ENCODE measurements at places on chromosomes 6 and 20.

GRCh38 chr6:89792881-89793280 is 26.7 kb downstream of the MDN1 start:
- DNase-seq, result no peak

DNA sequence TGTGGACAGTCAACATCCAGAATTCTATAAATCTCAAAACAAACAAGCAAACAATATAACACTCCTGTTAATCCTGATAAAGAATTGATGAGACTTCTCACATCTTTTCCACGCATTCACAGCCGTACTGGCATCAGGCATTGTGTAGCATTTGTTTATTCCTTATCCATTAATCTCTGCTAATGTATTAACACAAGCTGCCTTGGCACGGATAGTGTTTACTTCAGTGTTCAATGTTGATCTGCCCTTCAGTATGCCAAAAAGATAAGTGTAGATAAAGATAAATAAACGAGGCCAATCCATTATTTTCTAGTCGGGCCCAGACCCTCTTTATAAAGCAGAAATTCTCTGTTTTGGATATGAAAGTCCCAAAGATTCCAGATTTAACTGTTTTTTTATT is 16.1 kb downstream of the UFL1 start:
- DNase-seq, result no peak

GRCh38 chr6:96466147-96466863 is 55.3 kb upstream of the UFL1 start:
- no peak for DNase-seq

DNA sequence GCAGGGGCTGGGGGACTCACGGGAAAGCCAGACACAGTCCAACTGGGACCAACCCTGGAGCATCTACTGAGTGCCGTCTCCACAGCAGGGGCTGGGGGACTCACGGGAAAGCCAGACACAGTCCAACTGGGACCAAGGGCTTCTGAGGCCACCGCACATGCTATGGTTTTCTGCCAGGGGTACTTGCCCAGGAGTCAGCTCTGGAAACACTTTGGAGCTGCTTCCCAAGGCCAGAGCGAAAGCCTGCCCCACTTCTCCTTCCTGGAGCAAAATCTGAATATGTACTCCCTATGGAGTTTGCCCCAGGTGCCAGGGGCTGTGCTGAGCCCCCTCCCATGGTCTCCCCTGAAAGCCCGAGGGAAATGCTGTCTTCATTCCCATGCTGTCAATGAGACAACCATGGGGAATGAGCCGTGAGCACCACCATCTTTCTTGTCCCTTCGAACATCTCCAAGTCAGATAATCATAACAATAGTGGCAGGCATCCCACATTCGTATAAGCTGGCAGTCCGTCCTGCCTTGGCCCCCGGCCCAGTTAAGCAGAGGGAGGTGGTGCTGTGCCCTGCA is 18.5 kb downstream of the PCK1 start:
- DNase-seq, result no peak

GRCh38 chr6:151624900-151625536 is 131.2 kb downstream of the CCDC170 start:
- DNase-seq, result no peak

DNA sequence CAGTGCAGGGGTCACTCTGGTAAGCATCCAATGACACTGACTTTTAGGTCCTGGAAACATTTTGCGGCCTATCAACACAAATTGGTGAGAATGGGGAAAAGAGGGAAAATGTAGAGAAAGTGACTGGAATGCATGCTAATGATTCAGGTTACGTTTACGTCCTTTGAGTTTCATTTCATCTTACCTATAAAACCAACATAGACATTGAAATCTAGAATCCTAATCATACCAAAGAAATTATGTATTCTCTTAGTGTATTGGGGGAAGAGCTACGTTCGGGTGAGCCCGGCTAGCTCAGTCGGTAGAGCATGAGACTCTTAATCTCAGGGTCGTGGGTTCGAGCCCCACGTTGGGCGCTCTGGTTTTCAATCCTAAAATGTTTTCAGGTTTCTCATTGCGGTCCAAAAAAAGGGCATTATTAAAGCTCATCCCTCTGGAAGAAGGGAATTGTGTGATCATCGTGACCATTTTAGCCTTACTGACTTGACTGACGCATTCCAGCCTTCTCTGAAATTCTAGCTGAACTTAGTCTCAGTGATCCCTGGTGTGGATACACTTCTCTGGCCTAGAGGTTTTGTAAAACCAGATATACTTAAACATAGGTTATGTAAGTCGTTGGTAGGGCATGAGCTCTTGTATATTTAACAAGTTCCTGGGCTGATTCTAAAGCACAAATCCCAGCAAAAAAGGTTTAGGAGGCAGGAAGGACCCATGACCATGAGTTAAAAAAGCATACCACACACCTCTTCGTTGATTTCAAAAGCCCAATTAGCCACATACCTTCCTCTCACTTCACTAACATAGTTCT is 18.3 kb downstream of the HMGN4 start:
- DNase-seq, result no peak

DNA sequence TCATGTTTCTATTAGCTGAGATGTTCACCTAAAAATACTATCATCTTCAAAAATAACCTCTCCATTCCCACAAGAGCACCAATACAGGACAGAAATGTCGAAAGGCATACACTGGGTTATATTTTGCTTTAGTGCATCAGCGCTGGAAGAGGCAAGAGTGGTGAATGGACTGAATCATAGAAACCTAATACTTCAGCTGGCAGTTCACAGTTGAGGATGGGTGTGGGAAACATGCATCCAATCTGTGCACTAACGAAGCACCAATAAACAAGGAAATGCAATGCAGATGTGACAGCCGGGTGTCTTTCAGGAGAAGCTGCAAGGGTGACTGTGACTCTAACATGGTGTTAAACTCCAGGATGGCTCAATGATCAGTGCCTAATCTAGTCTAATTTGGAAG is 365.8 kb downstream of the ESR1 start:
- DNase-seq, result no peak

DNA sequence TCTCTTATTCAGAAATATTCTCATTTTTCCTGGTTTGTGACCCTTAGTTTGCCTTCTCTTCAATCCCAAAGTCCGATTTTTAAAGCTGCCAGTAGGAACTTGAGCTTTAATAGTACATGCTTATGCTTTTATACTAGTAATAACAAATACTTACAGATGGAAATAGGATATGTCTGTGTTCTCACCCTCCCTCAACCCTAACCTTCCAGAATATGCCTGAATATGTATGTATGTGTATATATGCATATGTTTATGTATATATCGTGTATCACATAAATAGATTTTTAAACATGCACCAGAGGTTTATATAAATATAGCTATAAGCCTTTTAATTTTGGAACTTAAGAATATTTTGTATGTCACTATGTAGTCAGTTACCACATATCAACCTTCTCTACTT is 38.8 kb downstream of the CDYL start:
- no peak for DNase-seq

DNA sequence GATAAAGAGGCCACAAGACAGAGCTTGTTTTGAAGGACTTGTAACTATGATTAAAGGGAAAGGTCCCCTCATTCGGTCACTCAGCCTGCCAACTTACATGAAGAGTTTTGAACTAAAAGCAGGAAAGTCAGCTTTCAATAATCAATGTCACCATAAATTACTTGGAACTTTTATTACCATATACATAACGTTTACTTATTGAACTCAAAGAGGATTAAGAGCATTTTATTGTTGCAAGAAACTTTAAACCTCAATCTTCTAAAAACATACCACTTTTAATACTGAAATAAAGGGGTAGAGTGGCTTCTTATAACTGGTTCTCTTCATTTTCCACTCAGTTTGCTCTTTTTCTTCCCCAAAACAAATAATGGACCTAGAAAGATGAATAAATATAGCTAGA is 65.1 kb downstream of the CNKSR3 start:
- no peak for DNase-seq

- DNase-seq, result no peak
Observed at GRCh38 chr20:56764671-56765070, 135.6 kb downstream of the TFAP2C start.

DNA sequence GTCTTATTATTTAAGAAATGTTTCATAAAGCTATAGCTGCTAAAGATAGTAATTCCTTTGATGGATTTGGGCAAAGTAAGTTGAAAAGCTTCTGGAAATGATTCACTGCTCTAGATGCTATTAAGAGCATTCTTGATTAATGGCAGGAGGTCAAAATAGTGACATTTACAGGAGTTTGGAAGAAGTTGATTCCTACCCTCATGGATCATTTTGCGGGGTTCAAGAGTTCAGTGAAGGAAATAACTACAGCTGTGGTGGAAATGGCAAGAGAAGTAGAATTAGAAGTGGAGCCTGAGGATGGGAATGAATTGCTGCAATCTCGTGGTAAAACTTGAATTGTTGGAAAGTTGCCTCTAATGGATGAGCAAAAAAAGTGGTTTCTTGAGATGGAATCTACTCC is 316.1 kb downstream of the UTRN start:
- DNase-seq, result no peak

- no peak for DNase-seq
Observed at GRCh38 chr6:32105433-32105832, 3.7 kb downstream of the TNXB start.

DNA sequence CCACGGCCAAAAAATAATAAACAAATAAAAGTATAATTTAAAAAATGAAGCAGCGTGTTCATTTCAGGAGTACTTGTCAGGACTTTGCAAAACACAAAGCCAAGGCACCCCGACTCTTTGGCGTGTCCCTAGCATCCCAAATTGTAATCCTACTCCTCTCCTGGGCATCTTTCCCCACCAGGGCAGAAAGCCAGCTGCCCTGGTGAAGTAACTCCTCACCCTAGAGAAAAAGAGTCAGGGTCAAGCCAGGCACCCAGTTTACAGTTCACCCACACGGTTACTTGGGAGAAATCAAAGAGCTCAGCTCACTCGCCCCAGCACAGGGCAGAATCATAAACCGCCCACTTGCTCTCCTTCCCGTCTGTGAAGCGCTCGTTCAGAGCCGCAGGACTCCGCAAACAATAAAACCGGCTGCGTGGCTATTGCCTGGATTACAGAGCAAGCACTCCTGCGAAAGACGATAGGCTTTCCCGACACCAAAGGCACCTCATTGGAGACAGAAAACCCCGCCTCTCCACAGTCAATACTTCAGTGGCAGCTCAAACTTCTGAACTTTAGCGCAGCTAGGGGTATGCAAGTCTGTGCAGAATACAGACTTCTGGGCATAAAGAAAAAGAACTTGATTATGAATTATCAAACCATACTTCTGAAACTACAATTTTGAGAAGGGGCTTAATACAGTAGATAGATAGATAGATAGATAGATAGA is 73.0 kb upstream of the NHSL1 start:
- peak; percentile 88 for DNase-seq

DNA sequence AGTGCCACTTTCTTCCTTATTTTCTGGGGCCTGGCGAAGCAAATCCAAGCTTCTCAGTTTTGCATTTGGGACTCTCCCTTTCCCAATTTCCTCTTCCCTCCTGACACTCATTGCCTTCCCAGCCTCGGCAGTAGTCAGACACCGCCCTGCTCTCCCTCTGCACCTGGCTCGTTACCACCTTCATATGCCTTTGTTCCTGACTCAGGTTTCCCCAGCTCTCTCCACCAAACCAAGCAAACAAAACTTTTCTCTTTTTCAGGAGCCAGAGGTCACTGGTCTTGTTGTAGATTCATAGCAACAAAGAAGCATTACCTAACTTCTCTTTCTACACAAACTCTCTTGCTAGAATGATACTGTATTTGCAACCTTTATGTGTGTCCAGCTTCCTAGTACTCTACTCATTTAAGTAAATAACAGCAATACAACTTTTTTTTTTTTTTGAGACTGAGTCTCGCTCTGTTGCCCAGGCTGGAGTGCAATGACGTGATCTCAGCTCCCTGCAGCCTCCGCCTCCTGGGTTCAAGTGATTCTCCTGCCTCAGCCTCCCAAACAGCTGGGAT is 9.0 kb upstream of the ZC3H12D start:
- no peak for DNase-seq

DNA sequence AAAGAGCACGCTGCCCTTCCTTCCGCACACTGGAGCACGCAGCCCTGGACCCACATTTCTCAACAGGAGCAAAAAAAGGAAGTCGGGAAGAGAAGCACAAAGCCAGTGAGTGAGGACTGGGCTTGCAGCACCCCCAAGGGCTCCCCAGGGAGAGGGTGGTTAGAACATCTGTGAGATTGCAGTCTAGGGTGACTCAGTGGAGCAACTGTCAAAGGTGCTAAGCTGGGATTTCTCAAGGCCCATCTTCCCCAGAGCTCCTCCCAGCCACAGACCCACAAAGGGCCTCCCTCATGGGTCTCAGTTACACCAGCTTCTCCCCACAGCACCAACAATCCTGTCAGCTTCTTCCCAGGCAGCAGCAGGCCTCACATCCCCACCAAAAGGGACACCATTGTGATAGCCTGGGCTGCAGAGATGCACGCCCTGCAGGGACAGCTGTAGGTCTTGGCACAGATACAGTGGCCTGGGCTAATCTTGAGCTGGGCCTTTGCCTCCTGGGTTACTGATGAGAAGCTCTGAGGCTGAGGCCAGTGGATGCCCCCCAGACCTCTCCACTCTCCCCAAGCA is 39.6 kb upstream of the CD93 start:
- DNase-seq, result no peak

GRCh38 chr6:98871057-98871456 is 36.7 kb downstream of the POU3F2 start:
- no peak for DNase-seq

GRCh38 chr20:10916312-10916711 is 242.5 kb upstream of the JAG1 start:
- DNase-seq, result no peak

GRCh38 chr6:48098923-48099322 is 12.1 kb downstream of the PTCHD4 start:
- no peak for DNase-seq

DNA sequence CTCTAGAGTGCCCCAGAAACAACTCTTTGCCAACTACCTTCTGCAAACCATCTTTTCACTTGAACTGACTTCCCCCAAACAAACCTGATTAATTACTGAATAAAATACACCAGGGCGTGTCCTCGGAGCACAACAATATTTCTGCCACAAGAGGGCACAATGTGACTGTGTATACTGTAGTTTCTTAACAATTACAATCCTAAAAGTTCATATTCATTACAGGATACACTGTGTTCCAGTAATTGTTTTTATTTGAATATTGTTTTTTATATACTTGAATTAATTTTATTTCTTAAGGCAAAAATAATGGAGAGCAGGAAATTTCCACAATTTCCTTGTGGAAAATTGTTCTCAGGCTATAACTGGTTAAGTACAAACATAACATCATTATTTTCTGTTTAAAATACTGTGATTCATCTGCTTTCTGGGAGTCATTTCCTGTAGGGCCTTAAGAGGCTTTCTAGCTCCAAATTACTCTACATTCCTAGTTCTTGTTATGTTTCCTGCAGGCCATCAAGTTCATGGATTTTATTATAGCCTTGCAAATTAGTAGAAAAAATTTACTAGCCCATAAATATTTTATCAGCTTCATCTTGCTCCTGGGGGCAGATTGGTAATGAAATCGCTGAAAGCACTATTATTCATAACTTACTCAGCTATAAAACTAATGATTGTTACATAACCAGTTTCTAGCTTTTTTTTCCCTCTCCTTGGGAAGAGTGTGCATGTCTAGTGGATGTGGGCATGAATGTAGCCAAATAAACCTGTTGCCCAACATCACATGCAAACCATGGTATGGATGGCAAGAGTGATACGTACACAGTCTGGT is 51.9 kb upstream of the SLC22A16 start:
- DNase-seq, result peak; percentile 69

Data from retinal pigment epithelial cell (primary cell).